Stimulated activated CD4-positive, alpha-beta T cell treated with anti-CD3 and anti-CD28 coated beads, Interleukin-1b, Interleukin-23, amount 100 ng/mL, for 24 hours (primary cell): ENCODE measurements at places on chromosomes 2 and 18.

DNA sequence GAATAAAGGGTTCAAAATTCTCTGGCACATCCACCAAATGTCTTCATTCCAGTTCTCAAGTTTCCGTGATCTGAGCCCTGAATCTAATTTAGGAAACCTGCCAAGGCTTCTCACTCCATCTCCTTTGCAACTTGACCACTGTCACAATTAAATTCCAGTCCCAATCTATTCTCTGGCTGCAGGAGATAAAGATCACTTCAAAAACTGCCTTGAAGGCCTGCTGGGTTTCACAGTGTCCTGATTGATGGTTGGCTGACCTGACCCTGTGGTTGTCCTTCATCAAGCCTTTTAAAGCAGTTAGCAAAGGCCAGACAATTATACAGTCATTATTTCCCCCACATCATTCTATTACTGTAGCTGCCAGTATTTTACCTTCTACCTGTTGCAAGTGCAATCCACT is 60.3 kb upstream of the DNAJC10 start:
- no peak for DNase-seq

DNA sequence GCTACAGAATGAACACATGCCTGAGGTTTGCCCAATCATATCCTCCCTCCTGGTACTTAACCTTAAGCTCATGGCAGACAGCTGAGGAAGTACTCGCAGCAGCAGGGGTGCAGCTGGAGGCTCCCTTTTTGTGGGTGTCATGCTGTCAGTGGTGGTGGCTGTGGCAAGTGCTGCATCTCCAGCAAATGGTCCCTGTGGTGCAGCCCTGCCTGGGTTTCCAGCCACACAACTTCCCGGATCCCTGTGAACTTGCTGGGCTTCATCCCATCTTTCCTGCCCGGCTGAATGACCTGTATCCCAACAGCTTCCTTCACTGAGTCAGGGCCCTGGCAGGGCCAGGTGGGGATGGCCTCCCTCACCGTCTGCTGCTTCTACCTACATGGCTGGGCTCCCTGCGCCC is 5.0 kb downstream of the TMEM185B start:
- no peak for DNase-seq

GRCh38 chr18:50115095-50115494 is 79.9 kb downstream of the MYO5B start:
- no peak for DNase-seq

DNA sequence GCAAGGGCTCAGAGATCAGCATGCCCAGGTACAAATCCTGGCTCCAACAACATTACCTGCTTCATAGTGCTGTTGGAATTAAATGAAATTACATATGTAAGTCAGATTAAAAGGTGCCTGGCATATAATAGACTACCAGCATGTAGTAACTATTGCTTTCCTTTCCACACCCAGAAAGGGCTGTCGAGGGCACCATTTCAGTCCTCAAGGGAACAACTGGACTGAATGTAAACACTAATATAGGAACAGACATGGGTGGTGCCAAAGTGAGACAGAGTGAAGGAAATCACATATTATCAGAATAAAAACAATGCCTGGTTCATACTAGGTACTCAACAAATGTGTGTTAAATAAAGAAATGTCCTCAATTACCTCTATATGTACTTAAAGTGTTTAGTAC is 43.3 kb downstream of the FAP start:
- no peak for DNase-seq

- DNase-seq, result no peak
Measured at GRCh38 chr18:68735483-68736343, 20.8 kb upstream of the TMX3 start.

GRCh38 chr2:54555318-54555837 is 99.3 kb downstream of the SPTBN1 start:
- no peak for DNase-seq

DNA sequence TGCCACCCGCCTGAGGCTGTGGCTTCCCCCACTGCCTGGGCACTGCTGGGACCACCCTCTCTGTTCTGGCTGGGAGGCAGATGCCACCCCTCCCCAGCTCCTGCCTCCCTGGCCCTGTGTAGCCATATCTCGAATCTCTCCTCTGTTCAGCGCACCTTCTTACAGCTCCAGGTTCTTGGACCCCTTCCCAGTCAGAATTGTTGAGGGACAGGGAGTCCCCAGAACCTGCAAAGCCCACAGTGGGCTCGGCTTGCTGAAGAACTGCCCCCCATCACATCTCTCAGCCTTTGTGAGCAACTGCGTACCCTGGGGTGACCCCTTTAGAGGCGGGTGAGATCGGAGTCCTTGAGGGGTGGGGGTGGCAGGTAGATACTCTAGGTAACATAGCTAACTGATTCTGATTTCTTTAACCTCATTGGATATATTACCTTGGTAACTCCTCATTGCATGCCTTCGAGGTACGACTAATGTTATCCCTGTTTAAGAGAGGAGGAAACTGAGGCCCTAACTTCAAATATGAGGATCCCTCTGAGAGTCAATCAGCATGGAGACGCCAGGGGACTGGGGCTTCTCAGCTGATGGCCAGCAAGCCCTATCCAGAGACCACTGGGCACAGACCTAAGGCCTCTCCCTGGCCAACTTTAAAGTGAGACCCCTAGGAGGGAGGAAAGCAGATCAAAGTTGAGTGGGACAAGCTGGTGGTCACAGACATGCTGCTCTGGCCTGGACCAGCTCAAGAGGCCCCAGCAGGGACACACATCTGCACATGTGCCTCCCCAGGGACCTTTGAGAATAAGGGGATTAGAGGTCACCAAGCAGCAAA is 101.3 kb downstream of the CAPN13 start:
- DNase-seq, result no peak

DNA sequence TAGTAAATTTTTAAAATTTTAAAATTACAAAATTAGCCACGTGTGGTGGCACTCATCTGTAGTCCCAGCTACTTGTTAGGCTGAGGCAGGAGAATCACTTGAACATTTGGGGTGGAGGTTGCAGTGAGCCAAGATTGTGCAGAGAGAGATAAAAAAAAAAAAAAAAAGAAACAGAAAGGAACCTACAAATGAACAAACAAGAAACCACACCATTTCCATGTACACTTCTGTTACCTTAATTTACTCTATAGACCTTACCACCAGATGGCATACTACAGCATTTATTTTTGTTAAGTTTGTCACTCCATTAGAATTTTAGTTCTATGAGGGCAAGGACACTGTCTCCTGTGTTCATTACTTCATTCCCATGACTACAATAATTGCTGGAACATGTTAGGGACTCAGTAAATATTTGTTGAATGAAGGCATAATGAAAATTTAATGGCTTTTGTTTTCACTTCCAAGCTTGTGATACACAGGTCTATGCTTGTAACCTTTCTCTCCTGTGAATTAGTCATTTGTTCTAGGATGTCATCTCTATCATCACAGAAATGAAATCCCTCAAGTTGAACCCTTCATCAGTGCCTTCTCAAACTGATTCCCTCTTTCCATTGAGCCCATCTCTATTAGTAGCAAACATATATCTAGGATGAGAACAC is 76.0 kb downstream of the ARHGAP15 start:
- DNase-seq, result no peak

GRCh38 chr2:111209045-111209514 is 88.4 kb downstream of the BCL2L11 start:
- DNase-seq, result no peak

GRCh38 chr18:76593843-76594242 is 98.8 kb upstream of the ZNF516 start:
- no peak for DNase-seq

GRCh38 chr2:182907081-182907830 is 40.8 kb upstream of the FRZB start:
- DNase-seq, result no peak

DNA sequence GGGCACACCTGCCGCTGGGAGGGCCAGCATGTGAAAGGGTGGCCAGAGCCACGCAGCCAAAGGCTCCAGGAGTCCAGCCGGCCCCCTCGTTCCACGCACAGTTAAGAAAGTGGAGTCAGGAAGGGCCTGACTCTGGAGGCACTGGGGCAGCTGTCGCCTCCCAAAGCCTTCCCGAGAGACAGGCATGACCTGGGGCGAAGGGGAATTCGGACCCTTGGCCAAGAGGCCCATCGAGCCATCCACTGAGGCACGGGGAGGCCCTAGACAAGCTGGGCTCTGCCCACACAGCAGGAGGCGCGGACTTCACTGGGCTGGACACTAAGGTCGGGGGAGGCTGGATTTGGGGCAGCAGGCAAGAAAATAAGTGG is 38.5 kb upstream of the SNED1 start:
- DNase-seq, result no peak

- no peak for DNase-seq
Measured at GRCh38 chr2:98577313-98577712, 31.0 kb downstream of the COA5 start.

DNA sequence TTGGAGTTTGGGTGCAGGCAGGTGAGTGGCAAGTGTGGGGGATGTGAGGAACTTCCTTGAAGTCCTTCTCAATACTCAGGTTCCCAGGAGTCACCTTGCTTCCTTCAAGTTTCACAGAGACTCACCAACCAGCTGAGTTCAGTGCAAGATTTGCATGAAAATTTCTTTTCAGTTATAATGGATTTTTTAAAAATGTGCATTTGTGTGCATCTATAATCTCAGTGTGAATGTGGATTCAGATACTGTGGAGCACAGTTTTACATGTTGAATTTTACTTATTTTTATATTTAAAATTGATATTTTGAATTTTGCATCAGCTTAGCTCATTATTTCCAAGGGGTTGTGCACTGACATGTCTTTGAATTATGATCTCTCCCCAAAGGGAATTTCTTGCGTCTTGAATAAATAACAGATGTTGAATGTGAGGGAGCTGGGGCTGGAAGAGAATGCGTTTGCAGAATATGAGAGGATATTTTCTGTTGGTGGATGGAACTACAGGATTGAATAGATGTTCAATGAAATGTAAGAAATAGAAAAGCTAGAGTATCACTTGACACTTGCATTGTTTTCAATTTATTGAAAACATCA is 184.3 kb downstream of the RPRM start:
- DNase-seq, result no peak

GRCh38 chr2:74438248-74438647 is 3.5 kb downstream of the RTKN start:
- no peak for DNase-seq

DNA sequence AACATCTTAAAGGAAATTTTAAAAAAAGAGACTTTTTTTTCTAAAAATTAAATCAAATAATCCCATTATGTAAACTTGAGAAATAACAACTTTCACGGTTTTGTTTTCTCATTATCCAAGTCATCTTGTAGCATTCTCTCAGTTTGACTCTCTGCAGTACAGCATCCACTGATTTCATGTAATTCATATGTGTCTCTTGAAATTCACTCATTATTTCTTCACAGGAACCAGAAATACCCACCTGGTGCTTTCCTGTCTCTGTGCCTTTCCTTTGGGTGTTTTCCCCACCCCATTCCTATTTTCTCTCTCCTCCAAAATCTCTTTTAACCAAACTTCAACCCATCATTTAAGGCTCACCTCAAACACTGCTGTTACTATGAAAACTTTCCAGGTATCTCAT is 116.1 kb upstream of the STK17B start:
- no peak for DNase-seq

DNA sequence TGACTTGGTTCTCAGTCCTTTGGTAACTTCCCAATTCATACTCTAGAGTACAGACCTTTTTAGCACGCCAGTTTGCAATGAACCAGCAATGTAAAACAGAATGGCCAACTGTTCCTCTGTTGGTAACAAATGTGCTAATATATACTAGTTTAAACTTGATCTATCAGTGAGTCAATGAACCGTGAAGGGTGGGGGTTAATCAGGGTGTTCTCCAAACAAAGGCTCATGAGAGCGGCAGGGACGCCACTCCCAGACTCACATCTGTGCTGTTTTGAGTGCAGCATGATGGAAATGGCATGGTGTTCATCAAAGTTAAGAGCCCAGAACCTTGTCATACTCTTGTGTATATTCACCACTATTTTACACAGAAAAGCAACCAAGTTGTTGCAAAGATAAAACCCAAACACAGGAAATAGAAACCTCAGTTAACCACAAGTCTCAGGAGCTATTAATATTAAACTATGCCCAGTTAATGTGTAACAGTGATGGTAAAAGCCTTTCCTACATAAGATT is 70.3 kb downstream of the CERKL start:
- DNase-seq, result no peak

DNA sequence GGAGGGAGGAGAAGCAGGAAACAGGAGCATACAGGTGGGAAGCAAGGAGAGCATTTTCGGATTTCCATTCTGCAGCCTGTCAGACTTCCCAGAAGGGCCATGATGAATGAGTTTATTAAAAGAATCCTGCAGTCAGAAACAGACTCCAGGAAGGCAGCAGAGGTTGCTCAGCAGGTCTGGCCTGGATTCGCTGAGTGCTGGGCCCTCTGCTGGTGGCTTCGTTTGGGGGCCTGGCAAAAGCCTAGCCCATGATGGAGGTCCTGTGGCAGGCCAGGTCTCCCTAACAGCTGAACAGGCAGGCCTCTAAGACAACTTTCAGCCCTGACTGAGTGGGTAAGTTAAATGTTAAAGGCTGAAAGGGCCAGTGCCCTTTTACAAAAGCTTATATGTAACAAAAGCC is 108.2 kb upstream of the CAPN13 start:
- no peak for DNase-seq

- DNase-seq, result no peak
Measured at GRCh38 chr2:122063716-122064115, 308.3 kb downstream of the TSN start.

GRCh38 chr2:195961873-195962272 is 106.8 kb downstream of the DNAH7 start:
- DNase-seq, result no peak

DNA sequence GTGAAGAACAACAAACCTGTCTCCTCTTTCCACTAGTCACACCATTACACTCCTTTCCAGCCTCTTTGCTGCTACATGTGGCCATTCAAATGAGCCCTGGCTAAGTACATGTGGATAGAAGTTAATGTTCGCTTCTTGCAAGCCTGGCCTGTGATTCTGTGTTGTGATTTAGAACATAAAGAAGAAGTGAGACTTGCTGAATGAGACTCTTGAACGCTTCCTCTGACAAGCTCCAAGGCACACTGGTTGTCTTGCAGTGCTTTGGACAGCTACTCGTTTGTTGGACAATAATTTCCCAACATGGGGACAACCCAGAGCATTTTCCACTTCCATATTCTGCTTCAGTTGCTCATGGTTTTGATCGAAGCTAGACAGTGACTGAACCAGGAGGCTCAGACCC is 57.3 kb downstream of the CCDC74A start:
- no peak for DNase-seq

- no peak for DNase-seq
Measured at GRCh38 chr2:237987268-237987667, 20.5 kb downstream of the UBE2F start.

- no peak for DNase-seq
Measured at GRCh38 chr2:80499095-80499494, 194.5 kb upstream of the LRRTM1 start.

DNA sequence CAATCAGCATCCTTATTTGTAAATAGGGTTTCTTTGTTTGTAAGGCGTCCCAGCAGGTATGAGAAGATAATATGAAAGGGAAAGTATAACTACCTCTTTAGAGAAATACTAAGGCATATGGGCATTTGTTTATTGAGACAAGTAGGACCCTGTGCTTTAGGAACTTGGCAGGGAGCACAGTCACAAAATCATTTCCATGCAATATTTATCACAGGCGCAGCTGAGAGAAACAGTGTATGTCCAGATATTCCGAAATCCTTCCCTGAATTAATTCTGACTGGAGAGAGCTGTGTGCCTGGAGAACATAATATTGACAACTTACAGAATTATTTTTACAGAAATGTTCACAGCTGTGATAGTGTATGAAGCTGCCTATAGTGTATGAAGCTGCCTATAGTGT is 416.7 kb downstream of the THSD7B start:
- no peak for DNase-seq

- DNase-seq, result no peak
Measured at GRCh38 chr2:143344780-143345179, 215.6 kb downstream of the ARHGAP15 start.
